ENCODE measurements at places on chromosomes 11 and 22.

DNA sequence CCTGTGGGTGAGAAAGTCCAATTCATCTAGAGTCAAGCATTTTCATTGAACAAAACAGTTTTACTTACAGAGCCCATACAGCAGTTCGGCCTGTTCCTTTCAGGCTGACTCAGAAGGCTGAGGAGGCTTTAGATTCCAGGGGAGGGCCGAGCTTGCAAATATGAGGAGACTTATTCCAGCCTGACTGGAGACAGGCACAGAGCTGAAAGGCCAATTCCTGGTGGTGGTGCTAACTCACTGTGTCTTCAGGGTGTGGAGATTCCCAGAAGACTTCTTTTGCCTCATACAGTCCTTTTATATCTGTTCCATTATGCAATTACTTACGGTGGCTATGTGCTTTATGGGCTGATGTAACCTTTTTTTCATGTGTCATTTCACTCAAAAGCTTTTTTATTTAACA is at the start of gene OR51E2:
OR51E2 (minus strand) TSS at position 269 of the 400 bp plus-strand sequence. CDS start 15,142 bp downstream, outside the sequence.
- no peak for DNase-seq

DNA sequence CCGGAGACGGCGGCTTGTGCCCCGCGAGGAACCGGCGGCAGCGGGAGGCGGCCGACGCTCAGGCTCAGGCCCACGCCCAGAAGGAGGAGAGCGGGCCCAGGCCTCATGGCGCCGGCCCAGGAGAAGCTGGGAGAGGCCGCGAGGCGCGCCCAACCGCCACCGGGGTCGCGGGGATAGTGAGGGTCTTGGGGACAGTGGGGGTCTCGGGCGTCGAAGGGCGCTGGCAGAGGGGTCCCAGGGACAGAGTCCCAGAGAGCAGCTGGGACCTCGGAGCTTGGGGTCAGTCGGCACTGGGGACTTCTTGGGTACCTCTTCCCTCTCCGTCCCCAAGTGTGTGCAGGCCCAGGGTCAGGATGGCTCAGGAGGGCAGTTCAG is at the start of gene PKDREJ:
PKDREJ (minus strand) TSS at position 128 of the 375 bp plus-strand sequence; CDS start at position 107, 21 bp downstream.
- no peak for DNase-seq

- DNase-seq: no peak
These were observed 9.9 kb downstream of the SLC43A3 start for GRCh38 chr11:57417056-57417455.

DNA sequence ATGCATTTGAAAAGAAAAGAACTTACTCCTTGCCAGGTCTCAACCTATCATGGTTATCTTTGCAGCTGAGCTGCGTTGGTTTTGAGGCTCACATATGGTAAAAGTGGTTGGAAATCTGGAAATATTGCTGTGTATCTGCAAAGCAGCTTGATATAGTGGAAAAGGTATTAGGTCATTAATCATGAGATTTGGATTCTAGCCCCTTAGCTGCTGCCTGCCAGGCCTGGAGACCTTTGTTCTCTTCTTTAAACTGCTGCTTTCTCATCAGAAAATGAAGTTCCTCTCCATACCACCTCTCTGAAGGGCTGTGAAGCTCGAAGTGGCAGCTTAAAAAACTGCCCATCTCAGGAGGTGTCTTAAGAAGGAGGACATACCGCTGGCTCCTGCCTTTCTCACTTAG is 5.7 kb downstream of the PPARA start:
- DNase-seq: no peak

DNA sequence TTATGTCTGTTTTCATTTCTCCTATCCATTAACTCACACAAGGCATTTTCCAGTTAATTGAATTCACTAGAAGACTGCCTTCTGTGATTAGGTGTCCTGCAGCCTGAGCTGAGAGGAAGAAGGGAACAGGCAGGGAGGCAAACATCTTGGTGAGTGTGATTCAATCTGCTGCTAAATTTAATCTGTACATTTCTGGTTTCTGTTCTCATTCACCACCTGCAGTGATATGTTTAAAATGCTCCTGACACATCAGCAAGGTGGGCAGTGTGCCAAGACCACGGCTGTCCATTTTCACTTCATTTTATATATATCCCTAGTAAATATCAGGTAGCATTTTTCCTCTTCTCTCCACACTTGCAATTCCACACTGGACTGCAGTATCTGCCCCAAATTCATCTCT is 416.5 kb downstream of the TMEM135 start:
- no peak for DNase-seq

DNA sequence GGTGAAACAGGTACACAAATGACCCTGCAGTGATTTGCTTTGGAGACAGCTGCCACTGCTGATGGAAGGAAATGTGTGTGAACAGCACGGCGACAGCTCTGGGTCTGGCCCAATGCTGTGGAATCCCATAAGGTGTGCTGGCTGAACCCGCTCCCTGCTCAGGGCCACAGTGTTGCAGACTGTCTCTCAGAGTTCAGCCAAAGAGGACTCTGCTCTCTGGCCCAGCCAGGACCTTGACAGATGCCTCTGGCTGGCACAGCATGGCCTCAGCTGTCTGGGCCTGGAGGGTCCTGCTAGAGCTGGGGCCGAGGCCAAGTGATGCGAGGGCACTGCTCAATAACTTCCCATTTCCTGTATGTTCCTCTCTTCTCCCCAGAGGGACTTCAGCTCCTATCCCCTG is 5.3 kb upstream of the ABCC8 start:
- no peak for DNase-seq
